T-cell (primary cell): ENCODE measurements at places on chromosomes 2 and 18. TPM values are rescaled to one million over a fixed set of nuclear protein-coding genes. Genes with fewer than 3 reads are reported as not detected.

Gene KCNK3
- 0.26 TPM for total RNA-seq

Gene CXCR1
- total RNA-seq = 0.13 TPM

Gene SERPINB4
- not detected for total RNA-seq

Gene SALL3
- total RNA-seq = not detected

Gene ACYP2
- 15.3 TPM for total RNA-seq

Gene IL37
- total RNA-seq = not detected

Gene EN1
- not detected for total RNA-seq

Gene DNAJC5G
- not detected for total RNA-seq

Gene CPLX4
- total RNA-seq = not detected

Gene INPP5D
- total RNA-seq = 108 TPM

Gene GKN1
- not detected for total RNA-seq

Gene PFN4
- not detected for total RNA-seq

Gene ABHD1
- total RNA-seq = 1.2 TPM

- DNase-seq = no peak
Observed at GRCh38 chr2:134640494-134640893, 78.3 kb downstream of the TMEM163 start.

- no peak for DNase-seq
Observed at GRCh38 chr2:188524519-188525113, 232.9 kb downstream of the GULP1 start.

GRCh38 chr2:106868275-106868674 is 17.7 kb downstream of the ST6GAL2 start:
- no peak for DNase-seq

DNA sequence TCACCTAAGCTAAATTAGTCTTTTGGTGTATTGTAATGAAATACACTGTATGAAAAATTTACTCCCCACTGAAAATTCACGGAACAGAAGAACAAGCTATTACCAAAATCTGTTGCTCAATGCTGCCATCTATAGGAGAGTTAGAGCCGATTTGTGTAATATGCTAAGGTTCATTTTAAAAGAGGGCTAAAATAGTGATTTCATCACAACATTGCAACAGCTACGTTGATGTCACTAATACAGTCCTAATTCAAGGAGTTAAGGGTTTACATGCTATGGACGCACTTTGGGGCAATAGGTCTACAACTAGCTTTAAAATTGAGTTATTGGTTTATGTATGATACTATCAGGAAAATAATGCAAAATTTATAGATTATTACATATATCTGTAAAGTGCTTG is 3.0 kb upstream of the IRS1 start:
- DNase-seq = no peak

- no peak for DNase-seq
Observed at GRCh38 chr18:66724664-66725356, 120.9 kb upstream of the CDH19 start.

GRCh38 chr2:6545795-6546194 is 319.9 kb downstream of the CMPK2 start:
- no peak for DNase-seq

DNA sequence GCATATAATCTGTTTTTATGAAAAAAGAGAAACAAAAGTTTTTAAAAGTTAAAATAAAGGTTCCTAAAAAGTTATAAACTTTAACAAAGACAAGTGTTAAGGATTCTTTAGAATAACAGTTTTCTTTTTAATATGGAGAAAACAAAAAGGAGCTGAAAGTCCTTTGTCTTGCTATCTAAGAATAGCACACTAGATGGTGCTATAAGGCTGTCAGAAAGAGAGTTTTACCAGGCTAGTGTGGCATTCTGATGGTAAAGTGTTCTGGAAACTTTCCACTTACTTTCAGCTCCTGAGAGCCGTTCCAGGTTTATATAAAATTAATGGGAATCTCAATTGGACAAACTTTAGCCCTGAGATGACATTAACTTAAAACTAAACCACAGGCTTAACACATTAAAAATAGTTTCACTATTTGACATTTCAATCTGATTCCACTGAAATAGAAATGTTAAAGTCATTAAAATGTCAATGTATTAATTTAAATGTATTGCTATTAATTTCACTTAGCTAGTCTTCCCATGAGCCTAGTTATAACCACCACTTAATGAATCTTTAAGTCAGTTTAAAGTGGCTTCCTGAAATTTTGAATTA is 3.7 kb downstream of the FBXO48 start:
- DNase-seq = peak; percentile 32

DNA sequence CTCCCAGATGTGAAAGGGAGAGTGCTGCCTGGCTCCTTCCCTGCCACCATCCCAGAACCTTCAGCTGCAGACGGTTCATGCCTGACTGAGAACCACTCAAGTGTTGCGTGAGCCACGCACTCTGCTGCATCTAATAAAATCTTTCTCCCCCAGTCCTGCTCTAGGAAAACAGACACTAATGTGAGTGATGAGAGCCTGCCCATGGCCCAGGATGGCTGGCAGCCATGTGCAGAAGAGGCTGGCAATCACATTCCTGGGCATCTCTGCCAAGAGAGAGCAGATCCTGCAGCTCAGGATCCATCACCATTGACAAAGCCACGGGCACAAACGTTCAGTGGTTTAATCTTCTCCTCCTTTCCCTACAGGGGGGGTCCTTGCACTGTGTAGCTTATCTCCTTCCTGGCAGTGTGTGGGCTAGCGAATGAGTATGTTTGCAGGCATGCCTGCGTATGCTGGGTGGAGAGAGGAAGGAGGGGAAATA is 477.5 kb downstream of the SLC4A3 start:
- no peak for DNase-seq

GRCh38 chr2:43542285-43542933 is 53.4 kb downstream of the THADA start:
- no peak for DNase-seq

DNA sequence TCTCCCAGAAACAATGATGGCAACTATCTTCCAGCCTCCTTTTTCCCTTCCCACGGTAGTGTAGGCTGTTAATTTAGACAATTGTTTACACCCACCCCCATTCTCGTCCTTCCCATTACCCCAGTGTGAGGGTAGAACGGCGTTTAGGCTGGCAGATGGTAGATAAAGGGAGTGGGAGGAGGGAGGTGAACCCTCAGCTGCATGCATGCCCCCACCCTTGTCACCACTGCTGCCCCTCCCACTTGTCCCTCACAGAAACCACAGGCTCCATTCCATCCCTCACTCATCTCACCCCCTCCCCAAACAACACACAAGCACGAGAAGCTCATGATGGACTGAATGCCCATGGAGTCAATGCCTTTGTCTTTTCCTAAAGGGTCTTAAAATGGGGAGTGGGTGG is 107.9 kb upstream of the PARD3B start:
- no peak for DNase-seq

GRCh38 chr2:126115975-126116374 is 540.0 kb upstream of the GYPC start:
- DNase-seq = no peak

- no peak for DNase-seq
Observed at GRCh38 chr2:84766791-84767190, 114.1 kb downstream of the TRABD2A start.

- DNase-seq = no peak
Observed at GRCh38 chr2:23924589-23925359, 2.1 kb downstream of the ATAD2B start.

DNA sequence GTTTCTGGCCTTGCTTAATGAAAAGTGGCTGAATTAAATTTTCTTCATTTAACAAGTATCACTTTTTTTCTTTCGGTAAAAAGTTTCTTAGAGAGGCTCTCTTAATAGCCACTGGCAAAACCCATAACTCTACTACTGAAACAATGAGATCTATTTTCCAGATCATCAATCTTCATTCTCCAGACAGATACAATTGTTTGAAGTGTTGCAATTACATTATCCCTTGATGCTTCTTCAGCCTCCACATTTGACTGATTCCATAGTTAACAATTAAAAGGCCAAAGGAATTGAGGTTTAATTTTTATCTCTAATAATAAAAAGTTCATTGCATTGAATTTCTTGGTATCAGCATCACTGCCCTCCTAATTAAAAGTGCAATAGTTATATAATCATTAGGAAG is 176.3 kb downstream of the ZNF385B start:
- DNase-seq = no peak

DNA sequence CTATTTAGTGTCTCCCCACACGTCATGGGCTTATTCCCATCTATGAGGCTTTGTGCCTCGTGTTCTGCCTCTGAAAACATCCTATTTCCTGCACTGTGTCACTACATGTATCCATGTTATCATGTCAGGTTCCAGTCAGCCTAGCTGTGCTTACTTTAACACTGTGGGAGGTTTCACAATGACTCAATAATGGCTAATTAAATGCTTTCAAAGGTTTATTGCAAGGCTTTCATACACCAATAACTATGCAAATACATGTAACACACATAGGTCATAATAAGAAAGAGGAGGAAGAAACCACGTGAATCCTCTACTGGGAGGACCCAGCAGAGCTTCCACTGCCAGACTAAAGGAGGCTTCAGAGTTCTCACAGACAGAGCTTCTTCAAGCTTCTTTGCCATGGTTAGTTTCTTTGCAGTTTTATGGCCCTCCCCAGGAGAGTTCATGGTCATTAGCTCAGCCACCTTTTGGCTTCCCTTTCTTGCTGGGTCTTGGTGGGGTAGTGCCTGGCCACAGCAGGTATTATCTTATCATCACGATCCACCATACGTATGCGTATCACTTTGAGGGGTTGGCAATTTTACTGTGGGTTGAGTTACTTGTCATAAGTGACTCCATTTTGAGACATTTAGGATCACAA is 5.1 kb upstream of the COLEC12 start:
- no peak for DNase-seq

DNA sequence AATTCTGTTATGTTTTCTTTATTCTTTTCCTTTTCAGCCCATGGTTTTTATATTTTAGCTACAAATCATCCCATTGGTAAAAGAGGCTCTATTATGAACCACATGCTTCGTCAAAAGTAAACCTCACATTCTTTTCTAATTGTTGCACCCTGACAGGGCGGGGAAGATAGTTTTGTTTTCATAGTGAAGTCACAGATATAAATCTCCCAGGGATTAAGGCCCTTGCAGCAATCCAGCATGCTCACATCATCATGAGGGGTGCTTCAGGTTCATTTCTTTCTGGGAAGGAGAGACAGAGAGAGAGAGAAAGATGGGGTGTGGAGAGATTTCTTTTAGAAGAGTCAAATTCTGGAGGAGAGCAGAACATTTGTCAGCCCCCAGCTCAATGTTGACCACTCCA is 124.5 kb upstream of the CDC42EP3 start:
- DNase-seq = no peak

DNA sequence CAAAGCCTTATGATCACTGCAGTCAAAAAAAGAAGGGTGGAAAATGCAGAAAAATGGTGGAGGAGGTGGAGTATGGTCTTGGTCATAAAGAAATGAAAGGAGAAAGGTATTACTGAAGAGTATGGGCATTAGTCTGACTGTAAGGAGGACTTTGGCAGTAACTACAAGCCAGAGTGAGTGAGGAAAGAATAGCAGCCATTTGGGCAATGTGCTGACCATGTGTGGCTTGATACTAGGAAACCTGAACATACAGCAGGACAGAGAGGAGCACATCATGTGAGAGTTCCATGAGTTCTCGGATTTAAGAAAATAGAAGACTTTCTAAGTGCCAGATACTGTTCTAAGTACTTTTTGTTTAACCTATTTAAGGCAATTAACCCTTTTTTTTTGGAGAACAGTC is 8.5 kb downstream of the DTNA start:
- no peak for DNase-seq

GRCh38 chr2:165793779-165794535 is at the start of gene GALNT3:
TSS of gene GALNT3 (minus strand) at chr2:165794247. CDS start at chr2:165770700, 23,547 bp downstream.
- DNase-seq = peak; percentile 28

DNA sequence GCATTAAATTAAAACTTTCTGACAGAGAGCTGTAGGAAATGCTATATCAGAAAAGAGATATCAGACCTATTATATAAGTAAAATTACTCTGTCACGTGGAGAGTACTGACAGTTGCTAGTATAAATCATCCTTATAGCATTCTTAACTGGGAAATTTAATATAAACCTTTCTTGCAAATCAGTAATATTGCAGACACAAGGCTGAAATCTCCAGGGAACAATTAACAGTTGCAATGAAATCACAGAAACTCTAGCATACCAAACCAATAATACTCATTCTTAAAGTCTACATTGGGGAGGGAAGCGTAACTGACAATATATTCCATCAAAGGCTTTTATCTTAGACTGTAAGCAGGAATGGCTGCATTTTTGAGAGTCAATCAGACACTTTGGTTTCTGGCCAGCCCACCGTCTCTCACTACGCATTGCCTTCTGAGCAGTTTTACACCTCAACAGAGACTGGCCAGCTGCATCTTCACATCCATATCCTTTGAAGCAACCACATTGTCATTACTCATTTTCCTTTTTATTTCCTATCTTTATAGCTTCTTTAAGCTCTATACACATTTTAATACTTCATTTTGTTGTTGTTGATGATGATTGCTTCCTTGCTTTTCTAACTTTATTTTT is 536.0 kb upstream of the CDH2 start:
- no peak for DNase-seq

DNA sequence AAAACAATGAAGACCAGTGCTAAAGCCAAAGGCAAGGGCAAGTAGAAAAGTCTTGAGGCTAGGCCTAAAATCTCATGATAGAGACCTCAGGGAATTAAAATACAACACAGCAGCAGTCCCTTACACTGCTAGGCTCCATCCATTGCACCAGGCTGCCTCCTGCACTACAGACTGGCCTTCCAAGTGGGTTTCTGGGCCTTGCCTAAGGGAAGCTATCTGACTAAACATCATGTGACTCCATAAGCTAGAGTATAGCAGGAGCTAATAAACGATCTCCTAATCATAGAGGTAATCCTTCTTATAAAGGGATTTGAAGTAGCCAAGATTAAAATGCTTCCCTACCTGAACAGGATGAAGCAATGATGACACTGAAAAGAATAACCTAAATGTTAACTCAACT is 77.6 kb upstream of the NFU1 start:
- no peak for DNase-seq

DNA sequence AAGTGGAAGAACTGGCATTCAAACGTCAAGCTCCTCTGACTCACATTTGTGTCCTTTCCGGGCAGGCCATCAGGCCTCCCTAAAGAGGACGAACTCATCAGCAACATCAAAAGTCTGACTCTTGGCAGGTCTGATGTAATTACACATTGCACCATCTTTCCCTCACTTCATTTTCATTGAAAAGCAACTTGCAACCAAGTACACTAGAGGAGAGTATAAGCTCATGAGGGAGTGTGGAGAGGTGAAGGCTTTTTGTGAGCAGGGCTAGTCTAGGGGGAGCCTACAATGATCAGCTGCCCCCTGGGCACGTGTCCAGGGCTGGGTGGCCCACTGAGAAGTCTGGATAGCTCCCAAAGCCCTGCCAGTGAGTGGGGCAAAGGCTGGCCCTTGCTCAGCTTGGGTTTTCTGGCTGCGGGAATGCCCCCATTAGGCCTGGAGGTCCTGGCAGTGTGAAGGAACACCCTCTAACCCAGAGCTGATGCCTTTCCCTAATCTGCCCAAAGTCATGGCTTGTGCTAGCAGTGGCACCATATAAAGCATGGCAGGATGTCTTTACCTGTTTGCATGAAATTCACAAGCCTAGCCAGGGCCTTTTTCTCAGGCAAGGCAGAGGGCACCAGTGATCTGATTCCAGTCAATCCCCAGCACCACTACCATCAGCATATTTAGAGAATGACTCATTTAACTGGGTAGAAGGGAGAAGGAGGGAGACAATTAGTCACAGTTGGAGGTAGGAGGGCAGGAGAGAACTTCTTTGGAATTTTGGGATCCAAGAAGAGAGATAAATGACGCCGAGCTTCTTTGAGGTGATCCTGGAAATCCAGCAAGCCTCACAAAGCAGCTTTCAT is 8.5 kb upstream of the DAW1 start:
- DNase-seq = no peak
